ENCODE measurements at places on chromosomes 3 and 15.

DNA sequence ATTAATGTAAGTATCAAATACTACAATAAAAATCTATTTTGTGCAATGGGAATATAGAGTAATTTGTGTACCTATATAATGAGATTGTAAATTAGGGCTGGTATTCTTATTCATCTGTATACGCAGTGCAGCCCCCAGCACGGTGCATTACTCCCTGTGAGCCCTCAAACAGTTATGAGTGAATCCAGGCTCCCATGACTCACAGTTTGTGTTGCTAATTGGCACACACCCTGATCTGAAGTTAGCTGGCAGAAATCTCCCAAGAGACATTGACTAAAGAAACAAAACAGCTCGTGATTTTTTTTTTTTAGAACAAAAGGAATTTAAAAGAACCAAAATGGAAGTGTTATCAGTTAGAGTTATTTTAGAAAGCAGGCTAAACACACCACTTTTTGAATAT lies 15.7 kb downstream of the GK5 start:
- DNase-seq: peak; percentile 96

- peak; percentile 92 for DNase-seq
Observed at GRCh38 chr15:72229076-72229946, 1.7 kb downstream of the PKM start.

- DNase-seq: no peak
Observed at GRCh38 chr3:10551139-10551538, 45.8 kb upstream of the ATP2B2 start.

DNA sequence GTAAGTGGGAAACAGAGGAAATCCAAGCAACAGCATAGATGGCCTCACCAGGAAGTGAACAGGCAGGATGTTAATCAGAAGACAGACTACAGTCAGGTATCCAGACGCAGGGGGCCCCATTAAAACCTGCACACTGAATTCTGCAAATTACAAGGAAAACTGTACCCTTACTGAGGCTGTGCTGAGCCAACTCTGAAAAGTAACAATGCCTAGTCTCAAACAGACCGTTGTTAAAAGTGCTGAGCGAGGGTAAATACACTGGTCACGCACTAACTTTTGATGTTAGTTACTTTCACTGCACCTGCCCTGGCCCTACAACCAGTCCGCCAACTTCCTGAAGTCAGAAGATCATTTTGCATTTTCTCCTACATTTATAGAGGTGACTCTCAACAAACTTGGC lies 1.0 kb downstream of the TAMM41 start:
- DNase-seq: no peak

DNA sequence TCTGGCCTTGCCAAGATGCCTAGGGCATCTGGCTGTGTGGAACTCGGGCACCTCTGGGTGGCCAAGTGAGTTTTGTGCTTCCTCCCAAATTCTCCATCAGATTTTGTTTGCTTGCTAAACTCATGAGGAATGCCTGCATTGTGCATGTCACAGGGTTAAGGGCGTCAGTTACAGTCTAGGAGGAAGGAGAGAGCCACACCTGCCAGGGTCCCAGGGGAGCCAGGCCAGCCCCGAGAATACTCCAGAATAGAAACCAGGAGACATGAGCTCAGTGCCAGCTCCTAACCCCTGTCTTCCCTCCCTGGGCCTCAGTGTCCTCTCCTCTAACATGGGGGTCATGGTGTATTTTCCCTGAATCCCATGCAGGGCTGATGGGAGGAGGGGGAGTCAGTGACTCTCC lies 22.0 kb upstream of the SKOR1 start:
- no peak for DNase-seq

GRCh38 chr3:184566441-184567414 lies 5.1 kb downstream of the EPHB3 start:
- DNase-seq: no peak

DNA sequence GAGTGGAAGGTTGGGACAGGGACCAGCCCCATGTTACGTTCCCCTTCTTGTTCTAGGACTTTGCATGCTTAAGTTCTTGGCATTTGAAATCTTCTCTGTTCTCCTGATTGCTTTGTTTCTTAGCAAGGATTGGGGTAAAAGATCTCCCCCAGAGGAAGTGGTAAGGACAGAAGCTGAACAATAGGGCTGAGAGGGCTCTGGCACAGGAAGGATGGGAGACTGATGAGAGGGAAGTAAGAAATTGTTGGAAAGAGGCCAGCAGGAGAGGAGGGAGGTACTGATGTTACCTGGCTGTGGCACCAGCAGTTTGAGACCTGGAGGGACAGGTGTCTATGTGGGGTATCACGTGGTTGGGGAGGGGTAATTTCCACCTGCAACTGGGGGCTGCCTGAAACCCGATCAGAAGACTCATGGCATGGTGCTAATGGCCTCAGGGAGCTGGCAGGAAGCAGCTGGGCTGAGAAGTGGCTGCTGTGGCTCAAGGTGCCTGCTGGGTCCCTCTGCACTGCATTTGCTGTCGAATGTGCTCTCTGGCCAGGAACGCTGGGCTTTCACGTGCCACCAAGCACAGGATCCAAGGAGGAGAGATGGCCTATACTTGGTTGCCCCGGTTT lies 108.4 kb downstream of the LSM3 start:
- DNase-seq: no peak

DNA sequence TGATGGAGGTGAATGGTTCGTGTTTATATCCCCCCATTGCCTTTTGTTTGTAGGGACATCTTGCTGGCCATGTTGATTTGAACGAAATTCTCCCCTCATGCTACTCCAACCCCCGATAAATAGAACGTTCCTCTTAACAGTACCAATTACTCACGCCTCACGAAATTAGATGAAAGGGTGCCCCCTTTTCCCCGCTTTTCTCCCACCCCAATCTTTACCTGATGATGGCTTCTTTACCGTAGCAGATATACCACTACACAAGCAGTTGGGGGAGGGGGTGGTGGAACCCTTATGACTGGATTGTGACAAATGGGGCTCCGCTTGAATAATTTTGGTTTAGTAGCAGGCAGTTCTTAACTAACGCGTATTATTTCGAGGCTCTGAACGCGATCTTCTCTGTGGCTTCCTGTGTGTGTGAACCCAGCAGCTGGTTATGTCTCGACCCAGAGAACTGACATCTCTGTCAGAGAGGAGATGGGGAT lies 1.1 kb downstream of the PIAS1 start:
- peak; percentile 61 for DNase-seq

DNA sequence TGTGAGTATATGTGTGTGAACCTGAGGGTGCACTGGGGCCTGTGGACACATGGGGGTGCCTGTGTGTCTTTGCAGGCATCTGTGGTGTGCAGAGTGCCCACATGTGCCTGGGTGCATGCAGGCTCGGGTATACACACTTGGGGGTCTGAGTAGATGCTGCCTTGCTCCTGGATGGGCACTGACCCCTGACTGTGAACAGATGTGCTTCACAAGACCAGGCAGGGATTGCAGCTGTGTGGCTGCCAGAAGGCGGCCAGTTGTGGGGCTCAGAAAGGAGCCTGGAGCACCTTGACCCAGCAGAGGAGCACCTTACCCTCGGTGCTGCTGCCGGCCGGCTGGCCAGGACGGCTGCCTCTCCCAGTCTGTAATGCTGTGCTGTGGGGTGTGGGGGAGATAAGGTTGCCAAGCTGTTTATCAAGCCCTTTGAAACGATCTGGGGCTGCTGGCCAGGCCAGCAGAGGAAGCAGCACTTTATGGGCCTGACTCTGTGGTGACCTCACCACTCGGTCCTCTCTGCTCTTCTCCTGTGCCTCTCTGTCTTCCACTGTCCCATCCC lies 55.5 kb upstream of the MRPS22 start:
- no peak for DNase-seq

DNA sequence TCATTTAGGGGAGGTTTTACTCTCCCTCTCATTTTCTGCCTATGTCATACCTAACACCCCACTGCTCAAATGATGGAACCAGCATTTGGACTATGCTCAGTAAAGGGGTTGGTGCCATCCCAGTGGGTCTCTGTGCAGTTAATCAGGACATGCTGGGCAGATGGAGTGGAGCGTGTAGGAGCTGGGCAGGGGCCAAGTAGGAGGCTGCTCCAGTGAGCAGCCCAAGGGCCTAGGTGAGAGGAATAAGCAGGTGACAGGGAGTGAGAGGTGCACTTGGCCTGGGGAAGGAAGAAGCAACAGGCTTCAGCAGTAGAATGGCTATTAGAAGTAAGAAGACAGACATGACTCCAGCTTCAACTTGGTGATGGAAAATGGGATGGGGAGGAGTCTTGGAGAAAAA lies 72.2 kb downstream of the EPHB1 start:
- DNase-seq: no peak

- DNase-seq: no peak
Observed at GRCh38 chr3:40088527-40089170, 220.9 kb upstream of the EIF1B start.

- no peak for DNase-seq
Observed at GRCh38 chr15:100794008-100794407, 85.6 kb upstream of the ALDH1A3 start.

DNA sequence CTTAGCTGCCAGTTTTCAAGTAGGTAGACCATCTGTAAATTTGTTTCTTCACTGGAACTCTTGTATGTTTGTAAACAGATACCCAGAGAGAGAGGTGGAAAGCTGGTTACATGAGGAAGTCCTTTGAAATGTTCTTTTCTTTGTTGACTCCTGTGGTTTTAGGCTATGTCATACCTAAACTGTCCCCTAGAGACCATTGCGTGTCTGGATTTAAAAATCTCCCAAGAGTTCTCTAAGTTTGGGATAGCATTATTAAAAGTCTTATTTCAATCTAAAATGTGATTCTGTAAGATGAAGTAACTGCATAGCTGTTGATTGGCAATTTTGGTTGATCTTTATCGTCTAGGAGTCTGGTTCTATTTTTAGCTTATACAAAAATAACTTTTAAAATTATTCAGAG lies 127.2 kb downstream of the GHSR start:
- DNase-seq: peak; percentile 75

- DNase-seq: no peak
Observed at GRCh38 chr3:159770998-159771397, 217.6 kb upstream of the IL12A start.

DNA sequence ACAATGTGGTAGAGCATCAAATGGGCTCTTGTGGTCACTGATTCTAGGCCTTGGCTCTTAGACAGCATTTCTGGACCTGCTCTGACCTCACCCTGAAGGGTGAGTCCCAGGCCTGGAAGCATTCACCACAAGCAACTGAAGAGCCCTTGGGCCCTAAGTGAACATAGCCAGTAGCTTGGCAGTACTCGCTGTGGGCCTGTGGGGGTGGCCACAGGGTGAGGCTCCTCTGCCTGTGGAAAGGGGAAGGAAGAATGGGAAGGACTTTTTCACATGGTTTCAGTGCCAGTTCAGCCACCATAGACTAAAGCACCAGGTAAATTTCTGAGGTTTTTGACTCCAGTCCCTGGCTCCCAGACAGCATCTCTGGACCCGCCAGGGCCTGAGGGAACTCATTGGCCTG lies 5.1 kb upstream of the ZSCAN2 start:
- DNase-seq: no peak

DNA sequence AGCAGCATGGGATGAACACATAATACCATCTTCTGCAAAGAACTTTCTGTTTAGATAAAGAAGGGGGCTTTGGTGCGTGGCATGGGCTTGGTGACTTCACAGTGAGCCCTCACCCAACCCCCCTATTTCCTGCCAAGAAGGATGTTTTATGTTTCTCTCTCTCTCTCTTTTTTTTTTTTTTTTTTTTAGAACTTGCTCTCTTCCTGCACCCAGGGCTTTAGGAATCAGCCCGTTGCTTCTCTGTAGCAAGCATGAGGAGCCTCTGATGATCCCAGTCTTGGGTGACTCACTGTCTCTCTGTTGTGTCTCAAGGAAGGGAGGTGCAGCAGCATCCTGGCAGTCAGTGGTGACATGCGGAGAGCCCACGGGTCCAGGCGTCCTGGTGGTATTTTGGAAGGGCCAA lies 49.1 kb downstream of the CCK start:
- DNase-seq: peak; percentile 38

DNA sequence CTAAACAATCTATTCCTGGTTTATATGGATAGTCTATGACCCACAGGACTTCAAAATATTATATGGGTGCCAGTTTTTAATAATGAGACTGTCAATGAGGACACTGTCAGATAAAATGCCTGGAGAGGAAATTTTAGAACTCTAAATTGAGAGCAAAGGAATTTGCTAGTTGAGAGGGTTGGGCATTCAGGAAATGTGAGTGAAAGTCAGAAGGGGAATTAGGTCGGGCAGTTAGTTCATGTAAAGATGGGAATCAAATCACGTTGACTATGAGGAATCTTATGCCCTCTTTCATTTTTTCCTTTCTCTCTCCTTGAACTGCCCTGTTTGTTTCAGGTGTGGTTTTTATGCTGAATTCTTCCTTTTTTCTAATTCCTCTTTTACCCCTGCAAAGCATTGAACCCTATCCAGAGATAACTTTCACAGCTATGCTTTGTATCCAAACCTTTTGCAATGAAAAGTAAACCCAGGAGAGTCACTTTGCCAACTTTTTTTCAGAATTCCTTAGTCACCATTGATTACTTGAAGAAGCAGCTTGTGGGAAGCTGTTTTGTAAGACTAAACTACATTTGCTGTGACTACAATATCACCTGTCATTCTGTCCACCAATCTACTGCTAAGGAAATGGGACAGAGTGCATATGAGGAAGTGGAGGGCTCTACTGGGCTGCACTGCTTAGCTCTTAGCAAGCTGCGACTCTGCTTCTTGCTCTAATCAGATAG lies 27.8 kb downstream of the CHP1 start:
- DNase-seq: peak; percentile 81

DNA sequence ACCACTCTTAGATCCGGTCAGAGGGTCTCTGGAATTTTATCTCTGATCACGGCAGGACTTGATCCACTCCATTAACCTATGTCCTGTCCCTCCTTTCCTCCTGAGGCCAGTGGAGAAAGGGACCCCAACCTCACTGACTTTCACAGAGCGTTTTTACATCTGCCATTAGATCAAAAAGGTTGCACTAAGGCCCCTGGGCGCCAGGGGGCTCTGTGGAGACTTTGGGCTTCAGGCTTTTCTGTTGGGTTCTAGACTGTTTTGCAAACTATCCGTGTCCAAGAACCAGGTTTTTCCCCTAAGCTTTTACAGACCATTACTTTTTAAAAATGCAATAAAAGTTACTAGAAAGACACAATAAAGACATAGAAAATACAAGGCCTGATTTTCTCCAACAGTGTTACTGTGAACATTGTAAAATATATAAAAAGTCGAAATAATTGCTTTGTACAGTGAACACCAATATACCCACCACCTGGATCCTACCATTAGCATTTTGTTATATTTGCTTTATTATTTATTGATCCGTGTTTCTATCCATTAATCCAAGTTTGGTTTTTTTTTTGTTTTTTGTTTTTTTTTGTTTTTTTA lies 159.7 kb downstream of the POLR2M start:
- DNase-seq: peak; percentile 47

GRCh38 chr3:163513149-163513657 lies 1565.1 kb downstream of the SI start:
- DNase-seq: no peak

DNA sequence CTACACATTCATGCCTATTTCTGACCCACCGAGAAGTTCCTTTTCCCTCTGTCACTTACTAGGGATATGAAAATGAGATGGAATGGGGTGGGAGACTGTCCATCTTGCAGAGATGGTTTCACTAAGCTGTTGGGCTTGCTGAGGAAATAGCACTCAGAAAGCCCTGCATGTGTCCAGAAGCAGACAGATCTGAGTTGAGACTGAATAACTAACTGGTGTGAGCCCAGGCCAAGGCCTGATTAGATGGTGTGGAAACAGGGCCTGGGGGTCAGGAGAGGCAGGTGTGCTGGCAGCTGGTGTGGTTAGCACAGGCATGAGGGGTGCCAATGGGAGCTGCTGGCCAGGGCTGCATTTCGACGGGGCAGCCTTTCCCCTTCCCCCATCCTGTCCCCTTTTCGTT lies 72.1 kb downstream of the CLSTN2 start:
- no peak for DNase-seq

GRCh38 chr15:80251428-80252120 lies 439 bp downstream of the CTXND1 start:
- no peak for DNase-seq
